ENCODE measurements at places on chromosomes 5 and 9. TPM values are rescaled to one million over a fixed set of nuclear protein-coding genes. Genes with fewer than 3 reads are reported as not detected.

DNA sequence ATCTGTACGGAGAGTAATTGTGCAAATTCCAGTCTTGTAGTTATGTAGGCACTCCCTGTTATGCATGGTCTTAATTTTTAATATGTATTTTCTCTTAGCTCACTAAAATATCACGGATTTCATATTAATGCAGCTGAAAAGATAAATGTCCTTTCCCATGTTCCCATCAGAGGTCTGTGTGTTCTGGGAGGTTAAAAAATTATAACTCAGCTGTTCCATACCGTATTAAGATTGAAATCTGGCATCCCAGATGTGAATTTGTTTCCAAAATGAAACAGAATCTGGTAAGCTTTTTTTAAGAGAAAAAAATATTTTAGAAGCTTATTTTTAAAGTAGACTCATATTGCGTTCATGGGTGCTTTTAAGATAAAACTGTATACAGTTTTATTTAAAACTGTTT is 44.3 kb downstream of the SEMA6A start:
- DNase-seq = no peak

GRCh38 chr9:70635790-70636189 is 221.3 kb upstream of the KLF9 start:
- DNase-seq = peak; percentile 49

DNA sequence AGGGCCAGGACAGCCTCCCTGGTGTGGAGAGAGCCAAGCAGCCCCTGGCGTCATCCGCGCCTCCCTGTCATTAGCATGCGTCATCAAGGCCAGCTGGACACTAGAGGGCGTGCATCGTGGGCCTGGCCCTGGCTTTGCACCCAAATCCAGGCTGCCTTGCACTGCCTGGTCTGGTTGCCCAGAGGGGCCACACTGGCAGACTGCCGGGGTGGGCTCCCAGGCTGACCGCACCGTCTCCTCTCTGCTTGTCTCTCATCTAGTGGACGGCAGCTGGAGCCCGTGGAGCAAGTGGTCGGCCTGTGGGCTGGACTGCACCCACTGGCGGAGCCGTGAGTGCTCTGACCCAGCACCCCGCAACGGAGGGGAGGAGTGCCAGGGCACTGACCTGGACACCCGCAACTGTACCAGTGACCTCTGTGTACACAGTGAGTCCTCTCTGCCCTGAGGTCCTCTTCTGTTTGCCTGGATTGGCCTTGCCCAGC is 29.0 kb downstream of the HK3 start:
- peak; percentile 44 for DNase-seq

- DNase-seq = no peak
These were observed 157.1 kb upstream of the COL5A1 start for GRCh38 chr9:134484479-134484878.

DNA sequence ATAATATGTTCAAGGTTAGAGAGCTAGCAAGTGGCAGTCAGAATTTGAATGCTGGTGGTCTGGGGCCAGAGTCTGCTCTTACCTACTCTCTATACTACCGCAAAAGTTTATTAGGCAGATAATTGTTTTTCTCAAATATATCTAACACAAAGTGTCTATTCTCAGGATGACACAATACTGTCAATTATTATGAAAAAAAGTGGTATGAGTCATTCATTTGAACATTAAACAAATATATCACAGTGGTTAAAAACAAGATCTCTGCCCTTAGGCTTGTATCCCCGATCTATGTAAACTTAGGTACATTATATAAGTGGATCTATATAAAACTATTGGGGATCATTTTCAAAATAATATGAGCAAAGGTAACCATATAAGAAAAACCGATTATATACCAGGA is 354.9 kb downstream of the CETN3 start:
- no peak for DNase-seq

DNA sequence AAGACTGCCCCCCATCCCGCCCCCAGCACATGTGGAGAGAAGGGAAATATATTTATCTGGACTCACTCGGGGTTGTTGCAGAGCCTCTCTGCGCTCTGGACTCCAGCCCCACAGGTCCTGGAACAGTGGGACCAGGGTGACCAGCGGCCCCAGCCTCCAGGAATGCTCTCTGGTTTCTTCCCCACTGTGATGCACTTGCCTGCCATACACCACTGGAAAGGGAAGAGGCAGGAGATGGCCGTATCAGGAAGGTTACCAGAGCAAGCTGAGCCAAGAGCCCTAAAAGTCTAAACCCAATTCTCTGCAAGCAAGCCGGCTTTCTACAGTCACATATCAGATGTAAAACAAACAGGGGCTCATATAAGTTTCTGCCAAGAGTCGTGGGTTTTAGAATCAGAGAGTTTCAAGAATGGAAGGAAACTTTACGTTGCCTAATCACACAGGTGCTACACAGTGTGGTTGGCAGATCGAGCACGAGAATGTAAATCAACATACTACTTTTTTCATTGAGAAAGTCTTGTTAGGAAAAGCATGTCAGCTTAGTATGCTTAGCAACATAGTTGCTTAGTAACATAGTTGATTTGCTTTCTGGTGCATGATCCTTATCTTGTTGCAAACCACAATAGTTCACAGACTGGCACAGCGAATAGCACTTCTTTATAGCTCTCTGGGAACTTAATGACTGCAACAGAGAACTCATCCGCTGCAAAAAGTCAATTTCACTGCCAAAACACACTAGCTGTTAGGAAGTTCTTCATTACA is 201.2 kb downstream of the TARS1 start:
- DNase-seq = peak; percentile 91

DNA sequence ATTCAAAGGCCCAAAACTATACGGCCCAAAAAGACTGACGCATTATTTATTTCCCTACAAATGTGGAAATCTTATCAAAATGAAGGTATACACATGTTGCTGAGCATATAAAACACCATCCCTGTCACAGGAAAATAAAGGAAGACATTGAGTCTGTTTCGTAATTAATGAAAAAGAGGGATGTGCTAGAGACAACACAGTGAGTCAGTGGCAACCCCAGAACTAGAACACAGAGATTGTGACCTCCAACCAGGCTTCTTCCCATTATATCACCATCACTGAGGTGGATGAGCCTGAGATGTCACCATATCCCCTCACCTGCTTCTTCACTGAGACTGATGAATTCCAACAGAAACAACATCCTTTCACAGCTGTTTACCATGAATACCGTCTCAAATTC is 3.8 kb downstream of the NDUFA8 start:
- DNase-seq = no peak

DNA sequence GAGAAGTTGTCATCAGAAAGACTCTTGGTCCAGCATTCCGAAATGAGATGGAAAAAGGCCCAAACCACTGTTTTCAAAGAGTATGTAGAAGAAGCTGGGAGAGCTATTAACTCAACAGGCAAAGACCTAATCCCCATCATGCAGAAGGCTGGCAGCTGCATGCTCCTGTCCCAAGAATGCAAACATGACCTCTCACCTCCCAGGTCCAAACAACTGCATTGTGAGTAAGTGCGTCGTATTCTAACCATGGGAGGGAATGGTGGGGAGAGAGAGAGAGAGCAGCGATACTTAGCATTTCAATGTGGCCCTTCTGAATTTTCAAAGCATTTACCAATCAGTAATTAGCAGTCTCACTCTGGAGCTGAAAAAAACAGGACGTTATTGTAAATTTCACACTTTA is 27.6 kb downstream of the TRPC7 start:
- DNase-seq = no peak

The NTNG2 gene
- total RNA-seq = 0.36 TPM

The SMIM3 gene
- 175 TPM for total RNA-seq

All from RPMI7951 (cell line).